ENCODE measurements at places on chromosomes 2 and 18.
A peak's percentile ranks its signal among the peaks of the same experiment; 100 is the strongest.

- DNase-seq: no peak
Measured at GRCh38 chr2:65767946-65768345, 335.5 kb upstream of the SPRED2 start.

GRCh38 chr2:144332356-144333142 is 187.4 kb downstream of the ZEB2 start:
- peak; percentile 94 for DNase-seq

- DNase-seq: no peak
Measured at GRCh38 chr2:28620801-28621171, 124.9 kb downstream of the PLB1 start.

GRCh38 chr18:31396796-31397612 is 20.4 kb downstream of the DSG4 start:
- no peak for DNase-seq

DNA sequence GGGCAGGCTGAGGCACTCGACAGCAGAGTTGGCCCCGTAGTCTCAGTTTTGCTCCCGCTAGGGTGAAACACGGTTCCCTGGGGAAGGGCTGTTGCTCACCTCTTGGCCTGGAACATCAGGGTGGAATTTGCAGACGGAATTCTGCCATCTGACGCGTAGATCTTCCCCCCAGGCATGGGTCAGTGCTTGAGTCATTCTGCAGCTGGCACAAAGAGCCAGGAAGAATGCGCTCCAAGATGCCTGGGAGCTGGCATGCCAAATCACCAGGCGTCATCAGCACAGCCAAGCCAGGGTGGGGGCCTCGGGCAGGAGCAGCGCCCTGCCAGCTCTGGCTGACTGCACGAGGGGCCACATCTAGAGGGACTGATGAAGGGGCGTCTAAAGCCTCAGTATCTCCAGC is 42.7 kb downstream of the ODC1 start:
- DNase-seq: no peak

GRCh38 chr2:159229476-159230144 is 56.9 kb downstream of the WDSUB1 start:
- DNase-seq: no peak

DNA sequence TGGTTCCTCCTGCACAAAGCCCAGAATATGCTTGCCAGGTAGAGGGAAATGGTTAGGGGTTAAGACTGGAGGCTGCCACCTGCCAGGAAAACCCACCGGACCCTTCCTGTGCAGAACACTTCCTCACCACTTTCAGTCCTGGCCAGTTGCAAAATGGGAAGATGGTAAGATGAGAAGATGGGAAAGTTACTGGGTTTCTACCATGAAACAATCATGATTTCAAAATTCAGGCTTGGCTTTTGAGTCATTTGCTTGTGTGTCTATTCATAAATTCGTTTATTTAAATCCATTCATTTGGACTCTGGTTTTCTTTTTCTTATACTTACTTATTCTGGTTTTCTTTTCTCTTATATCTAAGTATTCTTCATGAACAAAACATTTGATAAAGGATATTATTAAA is 7.2 kb downstream of the BMP10 start:
- no peak for DNase-seq

DNA sequence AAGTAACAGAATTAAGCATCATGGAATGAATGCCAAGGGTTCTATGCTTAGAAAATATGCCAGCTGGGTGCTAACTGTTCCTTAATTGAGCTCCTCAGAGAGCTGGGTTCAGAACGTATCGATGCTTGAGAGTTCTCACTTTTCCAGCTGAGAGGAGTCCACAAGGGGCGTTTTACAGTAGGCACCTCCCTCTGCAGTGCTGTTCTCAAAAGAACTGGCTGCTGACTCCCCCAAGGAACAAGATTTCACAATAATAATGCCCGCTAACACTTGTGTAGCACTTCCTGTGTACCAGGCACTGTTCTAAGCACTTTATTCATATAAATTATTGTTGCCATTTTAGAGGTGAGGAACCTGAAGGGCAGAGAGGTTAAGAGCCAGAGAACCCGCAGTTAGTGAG is 18.1 kb upstream of the TMEM237 start:
- no peak for DNase-seq

DNA sequence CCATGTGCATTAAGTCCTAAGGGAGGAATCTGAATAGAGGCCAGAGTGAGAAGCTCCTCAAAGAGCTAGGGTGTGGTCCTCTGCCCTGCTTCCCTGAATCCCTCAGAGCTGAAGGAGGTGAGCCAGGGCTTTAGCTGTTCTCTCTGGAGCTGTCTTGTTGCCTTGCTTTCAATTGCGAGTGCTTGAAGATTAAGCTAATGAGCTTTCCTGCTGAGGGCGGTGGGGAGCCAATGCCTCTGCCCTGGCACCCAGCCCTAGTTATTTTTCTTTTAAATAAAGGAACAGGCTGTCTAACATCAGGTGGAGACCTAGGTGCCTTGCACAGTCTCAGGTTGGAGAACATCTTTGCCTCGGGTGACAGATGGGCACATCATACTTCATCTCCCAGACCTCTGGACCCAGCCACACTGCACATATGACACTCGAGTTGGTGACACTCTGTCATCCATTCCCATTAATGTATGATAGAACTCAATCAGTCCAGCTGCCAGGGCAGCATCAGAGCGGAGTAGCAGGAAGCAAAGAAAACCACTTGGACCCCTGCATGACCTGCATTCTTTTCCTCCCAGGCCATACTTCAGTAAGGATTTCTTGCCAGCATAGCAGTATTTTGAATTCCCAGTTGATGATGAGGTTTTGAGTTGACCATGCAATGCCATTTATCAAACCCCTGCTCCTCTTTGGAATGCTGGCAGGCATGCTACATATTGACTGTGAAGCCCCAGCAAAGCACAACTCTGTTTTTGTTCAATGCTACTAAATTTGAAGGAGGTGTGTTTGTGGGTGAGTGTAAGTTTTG is 292.7 kb downstream of the RNF144A start:
- no peak for DNase-seq

DNA sequence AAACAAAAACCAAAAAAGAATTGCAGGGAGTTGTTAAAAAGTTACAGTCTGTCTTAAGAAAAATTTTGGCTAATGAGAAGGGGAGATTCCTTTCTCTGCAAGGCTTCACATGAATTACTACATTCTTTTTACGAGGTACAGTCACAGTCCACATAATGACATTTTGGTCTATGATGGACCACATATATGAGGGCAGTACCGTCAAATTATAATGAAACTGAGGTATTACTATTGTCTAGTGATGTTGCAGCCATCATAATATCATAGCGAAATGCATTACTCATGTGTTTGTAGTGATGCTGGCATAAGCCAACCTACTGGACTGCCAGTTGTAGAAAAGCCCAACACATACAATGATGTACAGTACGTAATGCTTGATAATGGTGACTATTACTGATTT is 12.5 kb downstream of the SERPINB7 start:
- DNase-seq: no peak

- no peak for DNase-seq
Measured at GRCh38 chr18:64248836-64249235, 99.9 kb upstream of the LINC00305 start.

- no peak for DNase-seq
Measured at GRCh38 chr2:188119112-188119838, 172.4 kb upstream of the GULP1 start.

- no peak for DNase-seq
Measured at GRCh38 chr18:11757084-11757590, 68.1 kb downstream of the GNAL start.

GRCh38 chr2:99662761-99663341 is 173.0 kb upstream of the REV1 start:
- no peak for DNase-seq

DNA sequence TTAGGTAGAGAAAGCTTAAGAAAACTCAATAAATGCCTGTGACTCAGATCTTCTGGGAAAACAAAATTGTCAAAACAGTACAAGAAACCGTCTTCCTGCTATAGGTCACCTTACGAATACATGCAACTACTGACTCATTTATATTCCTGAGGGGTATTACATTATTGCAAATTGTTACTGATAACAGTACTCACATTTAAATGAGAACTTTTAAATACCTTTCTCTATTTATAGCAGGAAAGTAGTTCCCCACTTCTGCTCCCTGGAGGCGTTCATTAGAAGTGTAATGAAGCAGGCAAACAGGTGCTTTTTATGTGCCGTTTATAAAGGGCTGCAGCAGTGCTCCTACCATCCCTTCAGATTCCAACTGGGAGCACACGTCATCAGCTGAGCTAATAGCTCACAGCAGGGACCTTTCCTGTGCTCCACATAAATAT is 65.1 kb upstream of the RPRM start:
- peak; percentile 83 for DNase-seq

DNA sequence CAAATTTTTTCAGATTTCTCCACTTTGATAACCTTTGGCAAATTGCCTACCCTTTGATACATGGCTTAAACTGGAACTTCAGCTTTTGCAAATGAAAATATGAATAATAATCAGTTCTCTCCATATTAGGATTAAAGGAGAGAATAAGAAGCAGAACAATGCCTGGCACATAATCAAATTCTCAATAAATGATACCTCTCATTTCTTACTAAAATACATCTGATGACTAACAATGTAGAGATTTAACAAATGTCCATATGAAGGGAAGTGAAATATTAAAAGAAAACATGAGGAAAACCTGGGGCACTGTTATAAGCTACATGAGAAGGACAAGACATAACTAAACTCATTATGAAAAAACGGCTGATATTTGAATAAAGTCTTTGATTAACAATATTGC is 1103.6 kb downstream of the LRP1B start:
- no peak for DNase-seq

DNA sequence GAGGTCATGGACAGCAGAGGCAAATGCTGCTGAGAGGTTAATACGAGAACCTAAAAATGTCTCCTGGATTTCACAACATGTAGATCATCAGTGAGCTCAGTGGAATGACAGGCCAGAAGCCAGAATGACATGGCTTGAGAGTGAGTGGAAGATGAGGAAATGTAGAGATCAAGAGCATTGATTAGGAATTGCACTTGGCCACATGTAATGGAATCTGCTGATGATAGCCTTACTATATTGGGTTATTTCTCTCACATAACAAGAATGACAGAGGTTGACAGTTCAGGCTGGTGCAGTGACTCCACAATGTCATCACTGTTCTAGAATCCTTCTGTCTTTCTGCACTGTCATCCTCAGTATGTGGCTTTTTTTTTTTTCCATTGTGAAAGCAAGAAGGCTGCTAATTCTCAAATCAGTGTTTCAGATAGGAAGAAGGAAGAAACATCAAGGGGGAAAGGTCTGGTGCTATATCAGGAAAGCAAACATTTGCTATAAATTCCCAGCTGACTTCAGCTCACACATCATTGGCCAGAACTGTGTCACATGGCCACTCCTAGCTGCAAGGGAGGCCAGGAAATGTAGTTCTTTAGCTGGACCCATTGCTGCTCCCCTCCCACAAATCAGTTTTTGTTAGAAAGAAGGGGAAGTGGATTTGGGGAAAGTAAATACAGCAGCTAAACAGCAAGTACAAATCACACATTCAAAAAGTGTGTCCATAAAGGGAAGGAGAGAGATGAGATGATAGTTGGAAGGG is 127.2 kb downstream of the FAM161A start:
- no peak for DNase-seq

DNA sequence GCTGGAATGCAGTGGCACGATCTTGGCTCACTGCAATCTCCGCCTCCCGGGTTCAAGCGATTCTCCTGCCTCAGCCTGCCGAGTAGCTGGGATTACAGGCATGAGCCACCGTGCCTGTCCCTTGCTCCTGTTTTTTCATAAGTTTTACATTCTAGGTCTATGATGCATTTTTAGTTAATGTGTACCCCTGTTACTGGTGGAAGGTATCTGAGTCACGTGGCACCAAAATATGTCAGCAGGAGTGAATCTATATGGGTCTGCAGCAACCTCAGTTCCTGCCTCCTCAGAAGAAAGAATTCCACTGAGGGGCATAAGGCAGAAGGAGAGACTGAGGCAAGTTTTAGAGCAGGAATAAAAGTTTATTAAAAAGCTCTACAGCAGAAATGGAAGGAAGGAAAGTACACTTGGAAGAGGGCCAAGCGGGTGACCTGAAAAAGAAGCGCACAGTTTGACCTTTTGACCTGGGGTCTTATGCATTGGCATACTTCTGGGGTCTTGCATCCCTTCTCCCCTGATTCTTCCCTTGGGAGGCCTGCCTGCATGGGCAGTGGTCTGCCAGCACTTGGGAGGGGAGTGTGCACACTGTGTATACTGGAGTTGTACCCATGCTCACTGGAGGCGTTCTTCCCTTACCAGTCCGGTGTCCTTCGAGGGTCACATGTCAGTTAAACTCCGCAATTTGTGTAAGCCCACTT is 1.1 kb upstream of the MFSD2B start:
- no peak for DNase-seq

GRCh38 chr18:24121625-24122024 is 17.2 kb upstream of the CABYR start:
- DNase-seq: no peak

GRCh38 chr2:220278022-220278421 is 650.6 kb downstream of the SLC4A3 start:
- DNase-seq: no peak

- DNase-seq: no peak
Measured at GRCh38 chr2:238567067-238567855, 140.5 kb downstream of the ASB1 start.

- no peak for DNase-seq
Measured at GRCh38 chr2:196187898-196188458, 16.6 kb upstream of the STK17B start.
